Activated effector memory CD4-positive, alpha-beta T cell treated with Interleukin-2 at 50 U/mL for 16 hours (primary cell): ENCODE measurements at places on chromosomes 13 and 19.

GRCh38 chr13:34277936-34278335, 460.0 kb downstream of the RFC3 start:
- no peak for DNase-seq

DNA sequence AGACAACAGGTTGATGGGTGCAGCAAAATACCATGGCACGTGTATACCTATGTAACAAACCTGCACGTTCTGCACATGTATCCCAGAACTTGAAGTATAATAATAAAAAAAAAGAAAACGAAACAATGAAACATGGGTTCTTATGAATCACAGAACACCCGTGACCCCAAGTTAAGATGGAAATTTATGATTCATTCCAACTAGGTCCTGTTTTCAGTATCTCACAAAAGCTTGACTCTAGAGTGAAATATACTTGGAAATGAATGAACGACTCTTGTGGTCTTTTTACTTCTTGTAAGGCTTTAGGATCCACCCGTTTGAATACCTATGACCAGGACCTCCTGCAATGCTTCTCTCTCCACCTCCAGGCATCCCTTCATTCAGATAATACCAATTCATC, 3.5 kb upstream of the LILRB4 start:
- no peak for DNase-seq

DNA sequence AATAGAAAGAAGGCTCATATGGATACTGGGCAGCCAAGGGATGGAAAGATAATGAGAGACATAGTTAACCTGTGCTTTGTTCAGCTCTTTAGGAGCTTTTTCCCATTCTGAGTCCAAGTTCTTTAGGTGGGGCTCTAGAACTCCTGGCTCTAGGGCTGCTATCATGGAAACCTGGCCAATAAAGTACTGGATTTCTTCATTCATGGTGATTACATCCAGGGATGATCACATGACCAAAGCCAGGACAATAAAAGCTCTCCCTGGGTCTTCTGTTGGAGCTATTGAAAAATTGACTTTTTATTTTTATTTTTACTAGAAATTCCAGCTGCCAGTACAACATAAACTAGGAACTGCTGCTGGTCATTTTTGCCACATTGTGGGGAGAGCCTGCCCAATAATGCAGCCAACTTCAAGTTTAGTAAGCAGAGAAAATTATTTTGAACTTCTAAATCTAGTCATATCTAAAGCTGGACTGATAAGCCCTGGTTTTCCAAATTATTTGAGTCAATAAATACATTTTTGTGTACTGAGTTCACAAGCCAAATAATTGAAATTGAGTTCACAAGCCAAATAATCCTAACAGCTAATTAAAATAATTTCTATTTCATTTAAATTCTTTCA, 224.9 kb upstream of the STARD13 start:
- DNase-seq: no peak

GRCh38 chr13:39931505-39931904, 276.0 kb downstream of the COG6 start:
- no peak for DNase-seq

- DNase-seq: no peak
These were observed 16.7 kb upstream of the ZNF564 start for GRCh38 chr19:12567951-12568350.

- DNase-seq: no peak
These were observed 12.9 kb downstream of the ZC3H13 start for GRCh38 chr13:46039411-46040182.

GRCh38 chr19:13042443-13043130, 47.3 kb downstream of the NFIX start:
- no peak for DNase-seq

DNA sequence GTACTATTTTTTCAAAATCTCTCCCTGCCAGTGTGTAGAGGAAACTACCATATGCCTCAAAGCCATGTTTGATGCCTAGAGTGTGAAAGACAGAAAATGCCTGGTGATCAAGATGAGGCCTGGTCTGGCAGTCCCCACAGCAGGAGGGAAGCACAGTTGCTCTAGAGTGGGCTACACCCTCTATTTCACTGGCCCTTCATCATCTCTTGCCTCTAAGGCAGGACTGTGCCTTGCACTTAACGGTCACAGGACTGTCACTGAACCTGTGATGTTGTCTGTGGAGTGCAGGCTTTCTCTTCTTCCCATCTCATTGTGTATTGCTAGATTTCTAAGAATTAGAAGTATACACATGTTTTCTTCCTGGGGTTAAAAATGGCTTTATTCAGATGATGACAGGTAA, 16.3 kb downstream of the POLR1D start:
- DNase-seq: no peak

GRCh38 chr19:8257052-8257443, 47.9 kb downstream of the CERS4 start:
- no peak for DNase-seq

DNA sequence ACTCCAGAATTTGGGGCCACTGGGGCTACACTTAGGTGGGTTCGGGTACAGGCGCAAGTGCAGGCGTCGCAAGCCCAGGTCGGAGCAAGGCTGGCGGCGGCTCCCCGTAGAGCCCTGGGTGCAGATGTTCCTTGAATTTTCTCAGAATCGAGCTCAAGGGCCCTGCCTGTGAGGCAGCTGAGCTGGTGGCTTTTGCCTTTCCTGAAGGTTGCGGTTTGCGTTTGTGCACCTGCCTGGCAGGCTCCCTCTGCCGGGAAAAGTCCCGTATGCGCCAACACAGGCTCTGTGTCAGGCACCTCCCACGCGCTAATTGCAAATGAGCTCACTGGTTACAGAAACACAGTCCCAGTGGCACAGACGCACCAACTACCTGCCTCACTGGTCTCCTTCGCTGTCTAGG, 5.9 kb downstream of the DOHH start:
- peak; percentile 24 for DNase-seq

DNA sequence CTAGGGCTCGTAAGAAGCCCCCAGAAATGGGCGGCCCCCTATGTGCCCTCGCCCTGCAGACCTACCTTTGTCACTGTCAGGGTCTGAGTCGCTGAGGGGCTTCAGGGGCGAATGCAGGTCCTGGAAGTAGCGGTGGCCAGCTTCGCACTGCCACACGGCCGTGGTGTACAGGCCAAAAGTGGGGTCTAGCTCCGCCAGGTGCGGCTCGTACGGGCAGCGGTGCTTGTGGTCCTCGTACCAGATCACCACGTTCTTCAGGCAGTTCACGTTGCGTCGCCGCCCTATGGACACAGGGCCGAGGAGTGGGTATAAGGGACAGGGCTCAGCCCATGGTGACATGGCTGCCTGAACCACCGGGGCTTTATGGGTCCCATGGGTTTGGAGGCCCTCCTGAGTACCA, 9.8 kb downstream of the ZNF653 start:
- DNase-seq: no peak

DNA sequence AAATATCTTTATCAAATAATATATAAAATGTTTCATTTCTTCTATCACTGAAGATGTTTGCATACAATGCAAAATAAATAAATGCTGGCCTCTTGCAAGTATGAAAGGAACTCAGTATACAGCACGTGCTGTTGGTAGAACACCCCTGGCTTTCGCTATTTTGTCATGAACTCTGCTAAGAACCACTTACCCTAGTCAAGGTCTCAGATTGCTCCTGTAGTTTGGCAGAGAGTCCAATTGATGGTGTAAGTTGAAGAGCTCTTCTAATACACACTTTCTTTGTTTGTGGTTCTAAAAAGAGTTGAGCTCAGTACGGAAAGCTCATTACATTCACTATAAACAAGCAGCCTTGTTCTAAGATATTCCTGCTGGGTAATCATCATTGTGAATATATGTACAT, 1258.9 kb downstream of the EFNB2 start:
- no peak for DNase-seq

DNA sequence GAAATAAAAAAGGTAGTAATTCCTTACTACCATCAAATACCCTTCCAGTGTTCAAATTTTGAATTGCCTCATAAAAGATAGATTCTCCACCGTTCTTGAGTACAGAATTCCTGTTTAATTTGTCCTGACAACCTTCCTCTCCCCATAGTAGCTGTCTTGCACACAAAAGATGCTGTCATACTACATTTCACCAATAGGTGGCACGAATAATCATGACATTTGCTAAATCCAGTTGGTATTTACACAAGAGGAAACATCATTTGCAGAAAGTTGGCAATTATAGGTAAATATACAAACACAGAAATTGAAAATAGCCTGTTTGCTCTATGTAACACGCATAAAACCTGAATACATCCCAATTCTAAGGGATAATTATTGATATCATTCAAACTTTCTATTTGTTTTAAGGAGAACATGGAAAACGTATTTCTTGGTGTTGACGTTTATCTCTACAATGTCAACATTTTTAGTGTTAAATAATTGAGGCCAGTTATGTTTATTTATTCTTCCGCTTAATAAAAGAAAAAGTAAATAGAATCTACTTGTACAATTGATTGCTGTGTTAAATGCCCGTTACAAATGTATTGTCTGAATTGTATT, 58.3 kb upstream of the CLDN10 start:
- no peak for DNase-seq

- DNase-seq: no peak
These were observed 1.7 kb upstream of the ZNF507 start for GRCh38 chr19:32343550-32344262.

DNA sequence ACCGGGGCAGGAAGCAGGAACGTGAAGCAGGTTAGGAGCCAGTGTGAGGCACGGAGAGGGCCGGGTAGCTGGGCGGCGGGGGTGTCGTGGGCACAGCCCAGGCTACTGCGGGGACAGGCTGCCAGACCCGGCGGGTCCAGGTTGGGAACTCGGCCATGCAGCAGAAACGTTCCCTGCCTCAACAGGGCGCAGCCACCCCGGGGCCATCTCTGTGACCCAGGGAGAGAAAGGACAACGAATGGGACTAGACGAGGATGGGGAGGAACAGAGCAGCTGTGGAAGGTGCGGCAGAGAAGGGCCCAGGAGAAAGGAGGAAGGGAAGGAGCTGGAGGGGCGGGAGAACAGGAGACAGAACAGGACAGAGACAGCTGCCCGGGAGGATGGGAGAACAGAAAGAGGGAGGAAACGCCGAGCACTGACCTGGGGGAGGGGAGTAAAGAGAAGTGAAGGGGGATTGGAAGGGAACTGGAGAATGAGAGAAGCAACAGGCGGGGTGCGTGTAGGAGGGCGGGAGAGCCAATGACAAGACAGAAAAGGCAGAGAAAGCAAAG, 12.9 kb upstream of the GARIN5A start:
- DNase-seq: no peak

- DNase-seq: no peak
These were observed 108.6 kb downstream of the TNFRSF19 start for GRCh38 chr13:23678795-23679194.

- no peak for DNase-seq
These were observed 24.8 kb downstream of the KDM4B start for GRCh38 chr19:4993683-4994082.

DNA sequence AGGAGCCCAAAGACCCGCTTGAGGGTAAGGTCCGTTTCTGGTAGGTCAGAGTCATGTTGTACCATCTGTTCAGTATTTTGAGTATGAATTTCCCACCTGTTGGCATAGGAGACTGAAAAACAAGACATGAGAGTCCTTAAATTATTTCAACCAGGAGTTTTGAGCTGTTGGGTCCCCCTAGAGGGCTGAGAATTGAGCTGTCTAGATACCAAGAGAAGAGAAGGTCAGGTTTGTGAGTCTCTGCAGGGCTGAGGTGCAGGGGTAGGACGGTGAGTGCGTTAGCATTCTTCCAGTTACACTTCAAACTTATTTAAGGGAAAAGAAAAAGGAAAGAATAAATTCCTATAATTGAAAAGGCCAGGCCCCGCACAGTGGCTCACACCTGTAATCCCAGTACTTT, 5.0 kb downstream of the CBLC start:
- no peak for DNase-seq

GRCh38 chr13:76729691-76730090, 156.5 kb downstream of the KCTD12 start:
- DNase-seq: no peak

DNA sequence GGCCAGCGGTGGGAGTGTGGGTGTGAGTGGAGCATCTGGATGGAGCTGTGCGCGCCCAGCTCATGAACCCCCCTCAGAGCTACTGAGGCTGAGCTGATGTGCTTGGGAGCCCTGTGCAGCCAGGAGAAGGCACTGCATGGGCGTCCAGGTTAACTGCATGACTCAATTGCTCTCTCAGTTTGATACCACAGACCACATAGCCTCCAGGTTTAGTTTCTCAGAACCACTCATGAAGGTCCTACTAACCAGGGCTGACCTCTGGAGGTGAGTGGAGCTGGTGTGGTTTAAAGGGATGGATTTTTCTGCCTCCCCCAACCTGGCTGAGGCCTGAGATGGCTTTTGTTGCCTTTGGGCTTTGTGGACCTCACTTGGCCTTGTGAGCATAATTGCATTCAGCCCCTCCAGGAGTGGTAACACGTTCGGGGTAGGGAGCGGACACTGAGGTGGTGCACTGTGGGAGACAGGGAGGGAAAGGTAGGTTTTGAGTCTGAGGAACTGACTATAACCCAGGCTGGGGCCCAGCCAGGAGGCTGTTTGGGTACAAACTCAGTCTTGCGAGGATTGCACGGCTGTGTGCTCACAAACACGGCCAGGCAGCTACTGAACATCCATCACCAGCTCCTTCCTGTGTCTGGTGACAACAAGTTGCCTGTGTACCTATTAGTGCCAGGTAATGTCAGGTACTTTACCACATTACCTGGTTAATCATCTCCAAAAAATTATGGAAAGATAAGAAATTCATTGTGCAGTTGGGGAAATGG, 97.5 kb downstream of the RGCC start:
- DNase-seq: no peak

DNA sequence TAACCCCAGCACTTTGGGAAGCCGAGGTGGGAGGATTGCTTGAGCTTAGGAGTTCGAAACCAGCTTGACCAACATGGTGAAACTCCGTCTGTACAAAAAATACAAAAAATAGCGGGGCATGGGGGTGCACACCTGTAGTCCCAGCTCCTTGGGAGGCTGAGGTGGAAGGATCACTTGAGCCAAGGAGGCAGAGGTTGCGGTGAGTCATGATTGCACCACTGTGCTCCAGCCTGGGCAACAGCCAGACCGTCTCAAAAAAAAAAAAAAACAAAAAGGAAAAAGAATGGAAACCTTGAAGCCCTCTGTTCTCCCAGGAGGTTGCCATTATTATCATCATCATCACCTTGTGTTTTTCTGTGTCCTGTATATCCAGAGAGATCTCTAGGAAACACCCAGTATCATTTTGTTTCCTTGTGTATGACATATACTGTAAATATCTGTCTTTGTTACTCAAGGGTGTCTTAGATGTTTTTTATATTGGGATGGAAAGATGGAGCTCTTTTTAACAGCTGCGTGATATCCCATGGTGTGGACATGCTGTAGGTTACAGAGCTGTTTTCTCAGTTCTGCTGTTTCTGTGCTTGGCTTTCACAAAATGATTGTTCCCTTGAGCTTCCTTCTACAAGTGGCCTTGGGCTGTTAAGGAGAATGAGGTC, 11.8 kb downstream of the CHAF1A start:
- no peak for DNase-seq
